ENCODE measurements at places on chromosomes 7 and 10.

- no peak for DNase-seq
Observed at GRCh38 chr7:67692425-67692824, 695.8 kb downstream of the TYW1 start.

- DNase-seq = no peak
Observed at GRCh38 chr10:132918617-132919373, 23.6 kb downstream of the CFAP46 start.

DNA sequence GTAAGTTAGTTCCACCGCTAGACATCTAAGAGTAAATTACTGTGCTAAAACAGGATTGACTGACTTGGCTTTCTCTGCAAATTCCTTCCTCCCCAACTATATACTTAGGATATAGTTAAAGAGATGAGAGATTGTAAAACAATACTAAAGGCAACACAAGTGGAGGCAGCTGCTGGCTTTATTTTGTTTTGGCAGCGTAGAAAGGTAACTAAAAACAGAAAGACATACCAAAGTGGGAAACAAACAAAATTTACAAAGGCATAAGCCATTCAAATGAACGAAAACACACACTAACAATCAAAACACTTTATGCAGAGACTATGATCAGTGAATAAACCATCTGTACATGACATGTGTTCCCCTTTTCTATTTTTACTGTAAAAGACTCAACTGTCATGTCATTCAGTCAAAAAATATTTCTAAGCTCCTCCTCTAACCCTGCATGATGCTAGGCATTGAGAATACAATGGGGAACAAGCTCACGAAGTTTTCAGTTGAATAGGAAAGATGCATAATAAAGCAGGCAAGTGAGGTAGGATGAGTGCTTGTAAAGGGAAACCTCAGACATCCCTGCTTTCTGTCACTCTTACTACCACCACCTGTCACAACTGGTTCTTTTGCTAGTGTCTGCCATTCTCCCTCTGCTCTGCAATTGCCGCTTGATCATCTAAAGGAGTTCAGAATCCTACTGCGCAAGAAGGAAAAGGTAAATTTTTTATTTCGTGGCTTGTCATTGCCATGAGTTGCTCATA lies 64.2 kb upstream of the COL1A2 start:
- no peak for DNase-seq

DNA sequence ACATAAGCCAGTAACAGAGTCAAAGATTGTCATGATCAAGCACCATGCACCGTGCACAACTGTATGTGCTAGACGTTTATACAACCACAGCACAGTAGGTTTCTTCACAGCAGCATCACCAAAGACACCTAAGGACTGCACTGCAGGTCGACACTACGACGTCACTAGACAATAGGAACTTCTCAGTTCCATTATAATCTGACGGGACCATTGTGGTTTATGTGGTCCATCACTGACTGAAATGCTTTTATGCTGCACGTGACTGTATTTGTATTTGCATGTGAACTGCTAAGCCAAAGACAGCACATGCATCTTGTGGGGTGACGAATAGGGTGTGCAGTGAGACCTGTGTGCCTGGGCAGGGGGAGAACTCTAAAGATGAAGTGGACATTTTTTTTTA lies 164.9 kb downstream of the PARD3 start:
- DNase-seq = no peak

Data from D341Med (cell line).